Activated T-helper 1 cell treated with anti-CD3 and anti-CD28 coated beads, Interleukin-2, amount 50 U/mL, for 16 hours (primary cell): ENCODE measurements at places on chromosomes 12 and 14.

DNA sequence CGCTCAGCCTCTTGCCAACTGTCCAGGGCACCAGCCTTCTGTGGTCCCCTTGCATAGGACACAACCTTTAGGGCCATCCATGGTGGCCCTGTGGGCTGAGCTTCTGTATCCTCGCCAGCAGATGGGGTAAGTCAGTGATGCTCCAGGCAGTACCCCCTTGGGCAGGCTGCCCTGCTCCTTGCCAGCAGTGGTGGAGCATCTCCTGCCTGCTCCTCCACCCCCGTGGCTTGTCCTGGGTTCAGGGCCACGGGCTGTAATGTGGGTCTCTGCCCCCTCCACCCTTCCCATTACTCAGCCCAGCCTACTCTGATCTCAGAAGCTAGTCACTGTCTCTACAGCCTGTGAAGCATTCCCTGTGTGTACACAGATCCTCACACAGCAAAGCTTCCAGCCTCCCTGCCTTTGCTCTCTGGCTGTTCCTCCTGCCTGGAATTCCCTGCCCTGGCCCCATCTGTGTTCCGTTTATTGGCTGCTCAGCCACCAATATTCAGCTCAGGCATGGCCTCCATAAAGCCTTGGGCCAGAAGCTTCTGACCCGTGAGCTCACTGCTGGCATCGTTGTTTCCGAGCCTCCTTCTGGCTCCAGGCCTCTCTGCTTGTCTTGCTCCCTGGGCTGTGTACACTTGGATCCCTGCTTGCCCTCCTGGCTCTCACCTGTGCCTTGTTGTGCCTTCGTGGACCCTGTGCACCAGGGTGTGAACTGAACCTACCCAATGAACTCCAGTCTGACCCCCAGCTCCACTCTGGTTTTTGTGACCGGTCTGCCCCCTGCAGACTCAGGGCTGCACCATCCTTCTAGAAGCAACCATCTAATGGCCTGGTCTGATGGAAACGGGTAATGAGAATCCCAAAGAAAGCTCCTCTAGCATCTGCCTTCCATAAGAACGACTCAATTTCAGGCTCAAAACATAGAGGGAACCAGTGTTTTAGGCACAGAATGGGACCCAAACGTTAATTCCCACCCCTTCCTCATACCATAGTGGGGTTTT lies 177.0 kb upstream of the PRMT8 start:
- no peak for DNase-seq

DNA sequence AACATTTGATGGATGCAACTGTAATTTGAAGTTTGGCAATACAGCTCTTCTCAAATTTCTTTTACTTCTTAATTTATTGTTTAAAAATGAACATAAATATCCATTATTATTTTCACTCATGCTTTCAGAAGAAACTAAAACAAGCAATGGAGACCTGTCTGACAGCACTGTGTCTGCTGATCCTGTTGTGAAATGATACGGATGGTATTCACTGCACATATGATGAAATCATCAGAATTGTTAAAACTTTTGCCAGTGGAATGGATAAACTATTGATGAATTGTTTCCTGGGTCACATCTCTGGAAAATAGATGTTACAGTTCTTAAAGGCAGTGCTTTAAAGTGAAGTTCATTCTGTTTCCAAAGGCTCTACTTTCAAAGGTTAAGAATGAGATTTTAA lies 59.2 kb downstream of the WASHC4 start:
- DNase-seq: no peak

DNA sequence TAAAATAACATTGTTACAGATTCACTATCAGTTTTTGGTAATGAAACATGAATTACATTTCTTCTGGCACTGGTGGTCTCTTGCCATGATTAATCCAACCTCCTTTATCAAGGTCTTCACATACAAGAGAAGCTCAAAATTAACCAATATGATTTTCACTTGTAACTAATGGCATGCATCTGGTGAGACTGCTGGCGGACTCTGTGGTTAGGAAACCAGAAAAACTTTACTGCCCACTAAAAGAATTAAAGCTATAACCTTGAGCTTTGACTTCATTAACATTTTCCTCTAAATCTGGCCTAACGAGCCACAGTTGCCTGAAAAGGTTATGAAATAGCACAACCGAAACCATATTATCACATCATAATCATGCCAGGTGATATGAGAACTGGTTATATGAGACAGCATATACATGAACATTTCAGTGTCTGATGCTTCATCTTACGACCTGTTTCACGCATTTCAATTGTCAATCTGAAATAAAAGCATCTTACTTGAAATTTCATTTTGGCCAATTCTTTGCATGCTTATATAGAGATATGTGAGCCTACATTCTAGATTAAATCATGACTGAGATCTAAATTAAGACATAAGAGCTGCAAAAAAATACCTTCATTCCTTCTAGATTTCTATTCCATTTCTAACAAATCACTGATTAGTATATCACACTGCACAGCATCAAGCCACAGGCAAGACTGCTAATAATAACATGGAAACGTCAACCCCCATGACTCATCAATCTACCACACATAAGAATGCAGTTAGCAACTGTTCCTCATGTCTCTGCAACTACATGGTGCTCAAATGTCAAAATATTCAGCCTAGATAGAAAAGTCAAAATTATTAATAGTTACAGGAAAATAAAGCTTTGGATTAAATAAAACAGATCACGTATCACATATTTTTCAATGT lies 89.3 kb downstream of the OSBPL8 start:
- DNase-seq: no peak

DNA sequence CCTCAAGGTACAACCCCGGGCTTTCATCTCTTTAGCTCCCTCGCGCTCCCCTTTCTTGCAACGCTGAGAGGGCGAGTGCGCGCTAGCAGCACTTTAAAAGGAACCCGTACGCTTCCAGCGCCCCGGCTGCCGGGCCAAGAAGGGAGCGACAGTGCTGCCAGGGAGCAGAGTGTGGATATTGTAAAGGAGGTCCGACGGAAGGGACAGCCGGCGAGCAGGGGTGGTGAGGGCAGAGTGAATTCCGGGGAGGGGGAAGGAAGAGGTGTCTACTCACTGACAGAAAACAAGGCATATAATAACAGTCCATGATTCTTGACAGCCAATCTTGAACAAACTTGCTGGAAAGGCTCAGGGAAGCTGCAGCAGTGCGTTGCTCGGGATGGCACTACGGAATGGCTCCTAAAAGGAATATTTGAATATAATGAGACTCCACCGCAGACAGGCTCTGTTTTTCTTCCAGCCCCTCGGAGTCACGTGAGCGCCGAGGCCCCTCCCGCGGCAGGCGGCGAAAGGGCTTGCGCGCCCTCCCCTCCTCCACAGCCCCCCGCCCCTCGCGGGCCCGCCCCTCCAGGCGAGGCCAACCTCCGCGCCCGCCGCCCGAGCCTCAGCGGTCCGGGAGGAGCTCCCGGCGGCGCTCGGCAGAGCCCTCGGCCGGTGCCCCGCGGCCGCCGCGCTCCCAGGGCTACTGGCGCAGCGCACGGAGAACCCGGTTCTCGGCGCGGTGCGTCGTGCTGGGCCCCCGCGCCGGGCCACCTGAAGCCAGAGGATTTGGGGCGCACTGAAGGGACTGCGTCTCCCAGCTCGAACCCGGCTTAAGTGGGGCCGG lies 3.4 kb downstream of the BMP4 start:
- DNase-seq: no peak

DNA sequence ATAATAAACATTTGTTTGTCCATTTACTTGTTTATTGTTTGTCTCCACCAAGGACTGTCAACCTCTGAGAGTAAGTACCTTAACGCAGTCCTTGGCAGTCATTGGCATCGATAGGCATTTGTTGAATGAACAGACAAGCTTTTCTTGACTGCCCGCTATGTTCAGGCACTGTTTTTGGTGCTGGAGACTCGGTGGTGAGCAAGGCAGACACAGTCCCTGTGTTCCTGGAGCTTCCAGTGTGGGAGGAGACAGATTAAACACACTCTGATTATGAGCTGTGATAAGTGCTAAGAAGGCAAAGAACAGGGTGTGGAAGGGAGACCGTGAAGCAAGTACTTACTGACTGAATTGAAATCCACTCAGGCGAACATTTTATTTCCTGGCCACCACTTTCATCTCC lies 1.2 kb downstream of the ATP6V0A2 start:
- DNase-seq: no peak

DNA sequence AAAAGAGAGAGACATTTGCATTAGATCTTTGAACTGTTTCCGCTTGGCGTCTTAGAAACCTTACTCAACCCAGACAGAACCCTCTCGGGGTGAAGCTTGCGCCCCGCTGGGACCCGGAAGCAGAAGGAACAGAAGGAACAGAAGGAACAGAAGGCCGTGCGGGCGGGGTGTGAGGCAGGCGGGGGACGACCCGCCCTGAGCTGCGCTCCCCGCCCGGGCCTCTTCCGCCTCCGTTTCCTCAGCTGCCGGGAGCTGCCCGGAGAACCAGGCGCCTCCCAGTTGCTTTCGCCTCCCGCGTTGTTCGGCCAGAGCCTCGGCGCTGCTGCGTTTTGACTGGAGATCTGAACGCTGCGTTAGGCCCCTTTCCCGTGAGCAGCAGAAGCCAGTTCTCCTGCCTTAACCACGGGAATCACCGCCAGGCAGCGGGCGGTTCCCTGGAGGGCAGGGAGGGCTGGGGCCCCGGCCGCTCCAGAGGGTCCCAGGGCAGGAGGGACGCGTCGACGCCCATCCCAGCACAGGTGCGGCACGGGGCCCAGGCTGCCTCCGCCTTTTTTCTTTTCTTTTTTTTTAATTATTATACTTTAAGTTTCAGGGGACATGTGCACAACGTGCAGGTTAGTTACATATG lies 19.3 kb upstream of the MMP17 start:
- peak; percentile 19 for DNase-seq

DNA sequence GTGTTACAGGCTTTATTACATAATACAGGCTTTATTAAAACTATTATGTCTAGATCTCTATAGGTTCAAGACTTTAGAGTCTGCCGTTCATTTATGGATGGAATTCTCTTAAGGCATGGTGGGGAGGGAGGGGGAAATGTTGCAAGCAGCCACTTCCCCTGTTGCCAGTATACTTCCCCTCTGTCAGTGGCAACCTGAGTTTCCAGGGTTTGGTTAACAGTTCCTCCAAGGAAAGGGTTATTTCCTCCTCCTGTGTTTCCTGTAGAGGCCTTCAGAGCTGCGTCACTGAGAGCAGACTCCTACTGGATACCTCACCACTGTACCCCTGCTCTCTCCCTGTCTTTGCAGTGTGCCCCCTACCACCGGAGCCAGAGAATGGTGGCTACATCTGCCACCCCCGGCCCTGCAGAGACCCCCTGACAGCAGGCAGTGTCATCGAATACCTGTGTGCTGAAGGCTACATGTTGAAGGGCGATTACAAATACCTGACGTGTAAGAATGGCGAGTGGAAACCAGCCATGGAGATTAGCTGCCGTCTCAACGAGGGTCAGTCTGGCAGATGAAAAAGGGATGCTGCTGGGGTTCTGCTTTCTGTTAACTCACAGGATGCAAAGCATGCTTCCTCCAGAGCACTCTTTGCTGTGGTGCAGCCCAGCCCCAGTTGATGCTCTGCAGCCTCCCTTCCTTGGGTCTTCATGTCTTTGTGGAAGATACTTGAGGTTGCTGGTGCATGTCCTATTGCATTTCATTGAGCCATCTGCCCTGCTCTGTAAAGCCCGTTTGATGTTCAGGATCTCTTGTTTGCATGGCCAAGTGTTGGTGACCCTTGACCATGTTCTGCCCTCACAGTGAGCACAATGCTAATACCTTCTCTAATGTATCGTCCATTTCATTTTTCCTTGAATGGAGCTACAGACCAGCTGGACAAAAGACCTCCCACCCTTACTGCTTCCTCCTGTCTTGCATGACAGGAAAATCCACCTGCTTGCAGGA lies 63.6 kb upstream of the SRSF5 start:
- DNase-seq: no peak

- DNase-seq: no peak
These were observed 982 bp downstream of the BCL7A start for GRCh38 chr12:122022393-122023338.

DNA sequence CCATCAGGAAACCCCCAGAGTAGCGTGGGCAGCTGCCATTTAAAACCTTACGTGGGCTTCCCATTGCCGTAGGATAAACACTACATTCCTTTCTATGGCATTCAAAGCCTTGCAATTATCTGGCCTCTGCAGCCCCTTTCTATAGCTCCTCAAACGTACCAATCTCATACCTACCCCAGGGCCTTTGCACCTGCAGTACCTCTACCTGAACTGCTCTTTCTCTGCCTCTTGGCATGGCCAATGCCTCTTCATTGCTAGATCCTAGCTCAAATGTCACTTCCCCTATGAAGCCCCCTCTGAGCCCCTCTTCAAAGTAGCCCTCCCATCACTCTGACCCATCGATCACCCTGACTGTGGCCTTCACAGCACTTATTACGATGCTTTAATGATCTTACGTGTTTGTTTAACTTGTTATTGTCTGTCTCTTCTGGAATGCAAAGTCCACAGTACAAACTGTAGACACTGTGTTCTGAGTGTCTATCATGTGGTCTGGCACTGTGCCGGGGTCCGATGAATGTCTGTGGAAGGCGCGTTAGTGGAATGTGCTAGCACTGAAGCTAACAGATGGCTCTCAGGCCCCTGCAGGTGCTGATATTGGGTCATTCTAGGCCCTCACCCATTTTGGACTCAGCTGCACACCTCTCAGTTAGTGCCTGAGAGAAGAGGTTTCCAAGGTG lies 157.3 kb upstream of the NOS1 start:
- DNase-seq: no peak

GRCh38 chr12:91811481-91812287 lies 334.0 kb downstream of the BTG1 start:
- DNase-seq: peak; percentile 60

- no peak for DNase-seq
These were observed 14.6 kb upstream of the STAB2 start for GRCh38 chr12:103572312-103573045.

DNA sequence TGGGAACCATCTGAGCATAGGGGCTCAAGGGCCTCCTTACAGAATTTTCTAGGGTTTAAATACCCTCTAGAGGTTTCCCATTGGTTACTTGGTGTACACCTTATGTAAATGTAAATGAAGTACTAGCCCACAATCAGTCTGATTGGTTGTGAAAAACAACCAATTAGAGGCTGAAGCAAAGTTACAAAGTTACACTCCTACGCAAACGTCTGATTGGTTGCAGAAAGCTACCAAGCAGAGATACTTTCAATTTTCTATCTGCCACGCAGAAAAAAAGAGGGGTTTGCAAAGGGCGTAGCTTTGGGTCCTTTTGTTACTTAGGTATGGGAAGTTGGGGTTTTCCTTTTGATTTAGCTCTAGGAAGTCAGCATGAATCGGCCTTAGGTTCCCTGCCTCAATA lies 1.8 kb upstream of the TMEM19 start:
- DNase-seq: no peak

GRCh38 chr14:102544747-102545460 lies 35.3 kb upstream of the ANKRD9 start:
- no peak for DNase-seq

DNA sequence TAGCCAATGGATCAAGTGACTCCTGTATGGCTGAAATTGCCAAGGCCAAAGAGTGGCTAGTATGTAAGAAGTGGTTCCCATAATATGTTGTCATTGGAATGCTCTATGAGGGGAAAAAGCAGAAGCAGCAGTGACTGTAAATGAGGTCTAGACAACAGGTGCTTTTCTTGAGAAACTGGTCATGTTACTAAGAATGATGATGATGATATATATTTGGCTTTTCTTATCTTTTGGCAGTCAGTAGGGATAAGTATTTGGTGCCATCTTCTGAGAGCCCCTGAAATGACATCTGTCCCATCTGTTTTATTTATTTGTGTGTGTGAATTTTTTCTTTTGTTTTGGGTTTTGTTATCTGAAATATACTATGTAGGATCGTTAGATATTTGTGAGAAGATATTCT lies 141.7 kb downstream of the SYT1 start:
- no peak for DNase-seq
